HS-27A (cell line): ENCODE measurements at places on chromosomes 16 and 17.

DNA sequence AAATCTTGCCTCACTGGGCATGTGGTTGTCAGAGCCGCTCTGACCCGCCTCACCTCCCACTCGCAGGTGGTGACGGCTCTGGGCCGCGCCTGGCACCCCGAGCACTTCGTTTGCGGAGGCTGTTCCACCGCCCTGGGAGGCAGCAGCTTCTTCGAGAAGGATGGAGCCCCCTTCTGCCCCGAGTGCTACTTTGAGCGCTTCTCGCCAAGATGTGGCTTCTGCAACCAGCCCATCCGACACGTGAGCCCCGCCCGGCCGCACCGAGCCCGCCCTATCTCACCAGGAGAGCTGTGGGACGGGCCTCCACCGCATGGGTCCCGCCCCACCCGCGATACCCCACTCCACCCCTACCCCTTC lies 4.0 kb downstream of the TGFB1I1 start:
- DNase-seq, result no peak

GRCh38 chr17:17181666-17182597 lies 24.2 kb downstream of the PLD6 start:
- DNase-seq, result no peak

GRCh38 chr17:54694287-54694887 lies 206.3 kb upstream of the TOM1L1 start:
- no peak for DNase-seq

DNA sequence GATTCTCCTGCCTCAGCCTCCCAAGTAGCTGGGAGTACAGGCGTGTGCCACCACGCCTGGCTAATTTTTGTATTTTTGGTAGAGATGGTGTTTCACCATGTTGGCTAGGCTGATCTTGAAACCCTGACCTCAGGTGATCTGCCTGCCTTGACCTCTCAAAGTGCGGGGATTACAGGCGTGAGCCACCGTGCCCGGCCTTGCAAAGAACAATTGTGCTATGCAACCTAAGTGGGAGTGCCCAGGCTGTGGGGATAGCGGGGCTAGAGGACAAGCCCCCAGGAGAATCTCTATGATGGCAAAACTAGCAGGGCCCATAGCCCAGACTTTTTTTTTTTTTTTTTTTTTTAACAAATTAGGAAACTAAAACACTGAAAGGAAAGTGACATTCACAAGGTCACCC lies 2.0 kb upstream of the GPR179 start:
- DNase-seq, result no peak

DNA sequence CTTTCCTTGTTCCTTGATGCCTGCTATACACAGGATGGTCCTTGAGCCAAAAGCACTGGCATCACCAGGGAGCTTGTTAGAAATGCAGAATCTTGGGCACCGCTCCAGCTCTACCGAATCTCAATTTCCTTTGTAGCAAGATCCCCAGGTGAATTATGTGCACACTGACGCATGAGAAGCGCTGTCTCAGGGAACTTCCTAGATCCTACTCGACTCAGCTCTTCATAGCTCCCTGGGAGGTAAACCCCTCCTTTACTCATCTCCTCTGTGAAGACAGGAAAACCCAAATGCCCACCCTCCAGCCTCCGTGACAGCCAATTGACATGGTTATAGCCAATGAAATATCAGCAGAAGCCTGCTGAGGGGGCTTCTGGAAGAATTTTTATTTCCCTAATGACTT lies 4.1 kb downstream of the USP31 start:
- DNase-seq, result no peak

GRCh38 chr17:83196366-83196765 lies 117.0 kb downstream of the METRNL start:
- DNase-seq, result no peak

DNA sequence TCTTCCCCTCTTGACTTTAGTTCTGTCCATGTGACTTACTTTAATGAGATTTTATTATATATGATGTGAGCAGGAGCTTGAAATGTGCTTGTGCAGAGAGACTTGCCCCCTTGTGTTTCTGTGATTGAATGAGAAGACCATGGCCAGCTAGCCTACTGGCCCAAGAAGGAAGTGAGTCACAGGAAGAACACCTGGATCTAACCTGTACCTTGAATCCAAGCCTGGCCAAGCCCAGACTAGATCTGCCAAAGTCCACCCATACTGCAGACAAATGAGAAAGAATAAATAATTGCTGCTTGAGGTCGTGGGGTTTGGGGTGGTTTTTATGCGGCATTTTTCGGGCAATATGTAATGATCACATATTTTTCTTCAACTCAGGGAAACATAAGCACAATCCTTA lies 9.6 kb downstream of the ABCA10 start:
- no peak for DNase-seq

GRCh38 chr16:68227183-68227793 lies 8.6 kb downstream of the ESRP2 start:
- DNase-seq, result no peak

- DNase-seq, result no peak
Measured at GRCh38 chr17:68302066-68302564, 10.8 kb downstream of the ARSG start.
